Adrenal gland (tissue), 19 donors: ENCODE measurements at places on chromosomes 1 and 21. TPM values are rescaled to one million over a fixed set of nuclear protein-coding genes. Genes with fewer than 3 reads are reported as not detected.
A peak's percentile ranks its signal among the peaks of the same experiment; 100 is the strongest.

GRCh38 chr21:35783721-35784120 is 276.6 kb downstream of the SETD4 start:
- DNase-seq: no peak

- no peak for DNase-seq
Observed at GRCh38 chr1:162966613-162967012, 102.5 kb upstream of the RGS4 start.

DNA sequence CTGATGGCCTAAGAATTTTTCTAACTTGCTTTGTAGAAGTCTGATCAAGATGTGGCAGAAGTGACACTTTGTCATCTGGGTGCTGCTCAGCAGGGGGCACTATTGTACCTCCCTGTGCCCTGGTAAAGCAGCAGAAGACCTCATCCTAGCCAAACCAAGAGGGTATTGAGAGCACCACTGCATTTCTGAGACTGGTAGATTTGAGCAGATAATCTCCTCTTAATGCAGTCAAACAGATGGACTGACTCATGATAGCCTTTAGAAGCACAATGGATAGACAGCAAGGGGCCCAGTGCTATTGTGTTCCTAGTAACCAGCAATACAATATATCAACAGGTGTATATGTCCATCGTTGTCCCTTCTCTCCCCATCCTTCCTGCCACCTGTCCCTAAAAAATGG is 5.7 kb downstream of the TPM3 start:
- DNase-seq: peak; percentile 38

GRCh38 chr1:243667591-243667990 is 182.5 kb downstream of the AKT3 start:
- no peak for DNase-seq

GRCh38 chr1:164475834-164476233 is 83.2 kb upstream of the PBX1 start:
- DNase-seq: no peak

NBPF10 gene
- polyA plus RNA-seq: 0.48 TPM

- peak; percentile 16 for DNase-seq
Observed at GRCh38 chr1:162003061-162003829, 20.4 kb downstream of the OLFML2B start.

GNG12 gene
- polyA plus RNA-seq: 19.9 TPM

DNA sequence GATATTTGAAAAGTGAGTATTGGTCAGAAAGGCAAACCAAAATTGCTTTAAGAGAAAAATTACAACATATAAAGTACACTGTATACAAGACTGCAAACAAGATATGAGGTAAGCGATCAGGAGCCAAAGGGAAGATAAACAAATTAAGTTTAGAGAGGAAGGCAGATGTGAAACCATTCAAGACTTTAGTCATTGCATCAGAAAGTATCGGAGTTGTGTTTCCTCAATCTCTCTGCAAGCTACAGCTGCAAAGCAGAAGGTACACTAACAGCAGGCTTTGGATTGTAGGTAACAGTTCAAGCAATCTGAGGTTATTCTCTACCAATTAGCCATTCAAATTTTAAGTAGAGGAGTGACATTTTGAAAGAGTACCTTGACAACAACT is 21.3 kb upstream of the TLCD4 start:
- no peak for DNase-seq

DNA sequence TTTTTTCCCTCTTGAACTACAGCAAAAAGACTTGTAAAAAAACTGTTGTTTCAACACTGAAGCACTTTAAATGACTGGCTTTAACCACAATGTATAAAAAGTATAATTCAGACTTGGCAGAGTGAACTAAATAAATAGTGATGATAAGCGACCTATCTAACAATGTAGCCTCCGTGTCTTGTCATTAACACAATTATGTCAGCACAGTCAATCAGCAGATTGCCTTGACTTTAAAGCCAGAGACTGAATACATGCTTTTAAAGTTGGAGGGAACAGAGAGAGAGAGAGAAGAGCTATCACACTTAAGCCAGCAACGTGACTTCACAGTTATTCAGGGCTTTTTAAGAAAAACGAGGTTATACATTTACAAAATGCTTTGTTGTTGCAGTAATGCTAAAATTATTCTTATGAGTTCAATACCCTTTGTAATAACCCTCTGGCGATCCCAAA is 378.1 kb downstream of the LMO4 start:
- DNase-seq: no peak

GRCh38 chr1:203028784-203029553 is 2.7 kb downstream of the PPFIA4 start:
- DNase-seq: no peak

HES4 gene
- 29.8 TPM for polyA plus RNA-seq

GRCh38 chr1:172144445-172145061 is 275.9 kb upstream of the C1orf105 start:
- DNase-seq: peak; percentile 55

DNA sequence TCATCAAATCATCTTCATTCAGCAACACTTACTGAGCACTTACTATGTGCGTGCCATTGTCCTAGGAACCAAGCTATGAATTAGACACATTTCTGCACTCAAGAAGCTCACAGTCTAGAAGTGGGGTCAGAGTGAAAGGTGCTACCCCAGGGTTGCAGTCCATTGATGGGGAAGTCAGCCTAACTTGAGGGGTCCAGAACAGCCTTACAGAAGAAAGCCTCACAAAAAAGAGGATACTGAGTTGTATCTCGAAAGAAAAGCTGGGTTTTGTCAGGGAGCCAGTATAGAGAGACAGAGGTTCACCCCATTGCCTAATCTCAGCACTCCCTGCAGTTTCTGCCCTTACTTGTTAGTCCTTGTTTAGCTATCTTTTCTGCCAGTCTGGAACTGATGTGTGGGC is 153.1 kb upstream of the JUN start:
- DNase-seq: no peak
